Stimulated activated CD8-positive, alpha-beta memory T cell treated with anti-CD3 and anti-CD28 coated beads, Interleukin-4, amount 100 ng/mL, for 4 hours (primary cell): ENCODE measurements at places on chromosomes 11 and 22.

DNA sequence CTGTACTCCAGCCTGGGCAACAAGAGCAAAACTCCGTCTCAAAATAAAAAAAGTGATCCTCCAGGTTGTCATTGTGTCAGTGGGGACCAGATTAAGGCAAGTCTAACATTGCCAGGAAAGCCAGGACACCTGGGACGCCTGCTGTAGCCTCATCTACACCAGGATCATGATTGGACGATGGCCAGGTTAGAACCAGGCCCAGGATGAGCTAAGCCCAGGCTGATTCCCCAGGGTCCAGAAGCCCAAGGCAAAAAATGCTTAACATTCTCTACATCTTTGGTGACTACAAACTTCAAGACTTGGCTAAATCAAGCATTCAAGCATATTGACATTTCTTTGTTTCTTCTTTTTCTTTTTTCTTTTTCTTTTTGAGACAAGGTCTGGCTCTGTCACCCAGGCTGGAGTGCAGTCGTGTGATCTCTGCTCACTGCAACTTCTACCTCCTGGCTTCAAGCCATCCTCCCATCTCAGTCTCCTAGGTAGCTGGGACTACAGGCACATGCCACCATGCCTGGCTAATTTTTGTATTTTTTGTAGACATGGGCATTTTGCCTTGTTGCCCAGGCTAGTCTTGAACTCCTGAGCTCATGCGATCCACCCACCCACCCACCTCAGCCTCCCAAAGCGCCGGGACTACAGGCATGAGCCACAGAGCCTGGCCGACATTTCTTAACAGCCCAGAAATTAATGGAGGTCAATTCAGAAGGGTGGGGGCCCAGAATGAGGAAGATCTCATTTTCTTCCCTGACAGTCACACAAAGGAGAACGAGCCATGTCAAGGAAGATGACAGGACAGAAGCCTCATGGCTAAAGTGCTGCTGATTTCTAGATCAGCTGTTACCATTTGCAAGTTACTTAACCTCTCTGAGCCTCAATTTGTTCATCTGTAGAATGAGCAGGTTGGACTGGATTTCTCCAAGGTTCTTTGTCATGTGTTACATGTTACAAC, 12.5 kb upstream of the PTPRJ start:
- no peak for DNase-seq

DNA sequence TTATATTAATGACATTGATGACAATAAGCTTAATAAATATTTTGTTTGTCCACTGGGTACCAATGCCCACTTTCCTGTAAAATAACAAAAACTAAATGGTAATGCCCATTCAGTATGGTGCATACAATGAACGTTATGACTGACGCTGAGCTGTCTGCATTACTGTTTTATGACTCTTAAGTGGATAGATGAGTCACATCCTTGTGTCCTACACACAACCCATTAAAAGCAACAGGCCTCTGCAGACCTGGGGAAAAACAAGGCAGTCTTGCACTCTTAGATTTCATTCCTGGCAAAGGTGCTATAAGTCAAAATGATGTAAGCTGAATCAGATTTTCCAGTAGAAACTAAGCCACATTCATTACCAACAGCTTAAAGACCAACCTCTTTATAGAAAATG, 176.3 kb upstream of the TMEM45B start:
- DNase-seq = no peak

- DNase-seq = no peak
Observed at GRCh38 chr11:128048121-128048520, 539.2 kb downstream of the ETS1 start.

- no peak for DNase-seq
Observed at GRCh38 chr11:33366918-33367317, 109.7 kb downstream of the HIPK3 start.

- no peak for DNase-seq
Observed at GRCh38 chr22:30847583-30847982, 121.0 kb downstream of the MORC2 start.

DNA sequence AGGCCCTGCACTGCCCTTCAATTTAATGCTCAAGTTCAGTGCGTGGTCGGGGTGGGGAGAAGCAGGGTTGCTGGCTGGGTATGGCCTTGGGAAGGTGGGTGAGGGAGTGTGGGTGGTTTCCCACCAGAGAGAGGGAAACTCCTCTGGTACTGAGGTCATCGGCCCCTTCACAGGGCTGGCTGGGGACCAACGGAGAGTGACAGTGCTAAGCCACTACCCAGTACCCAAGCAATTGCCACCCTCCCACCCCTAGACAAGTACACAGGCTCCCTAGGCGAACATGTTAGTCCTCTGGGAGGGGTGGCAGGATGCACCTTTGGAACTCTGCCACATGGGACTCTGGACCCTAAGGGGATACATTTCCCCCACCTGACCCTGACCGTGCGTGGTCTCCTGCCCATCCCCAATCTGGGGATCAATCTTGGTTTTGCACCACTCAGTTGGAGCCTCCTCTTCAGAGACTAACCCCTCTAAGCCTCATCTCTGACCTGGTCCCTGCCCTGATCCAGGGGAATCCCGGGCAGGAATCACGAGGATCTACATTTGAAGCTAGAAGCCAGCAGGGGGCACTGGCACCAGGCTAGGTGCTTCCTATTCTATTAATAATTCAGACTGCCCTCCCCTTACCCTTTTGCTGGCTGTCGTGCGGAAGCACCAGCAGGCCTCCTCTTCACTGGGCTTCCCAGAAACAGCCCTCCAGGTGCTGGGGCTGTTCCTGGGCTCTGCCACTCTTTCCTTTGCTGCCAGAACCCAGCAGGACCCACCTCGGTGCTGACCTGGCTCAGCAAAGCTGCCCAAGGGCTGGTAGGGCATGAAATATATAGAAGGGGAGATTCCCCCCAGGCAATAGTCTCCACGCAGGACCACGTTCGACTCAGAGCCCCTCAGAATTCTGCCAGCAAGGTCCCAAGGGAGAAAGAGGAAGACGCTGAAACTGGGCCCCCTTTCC, 377.7 kb downstream of the TENM4 start:
- DNase-seq = no peak

DNA sequence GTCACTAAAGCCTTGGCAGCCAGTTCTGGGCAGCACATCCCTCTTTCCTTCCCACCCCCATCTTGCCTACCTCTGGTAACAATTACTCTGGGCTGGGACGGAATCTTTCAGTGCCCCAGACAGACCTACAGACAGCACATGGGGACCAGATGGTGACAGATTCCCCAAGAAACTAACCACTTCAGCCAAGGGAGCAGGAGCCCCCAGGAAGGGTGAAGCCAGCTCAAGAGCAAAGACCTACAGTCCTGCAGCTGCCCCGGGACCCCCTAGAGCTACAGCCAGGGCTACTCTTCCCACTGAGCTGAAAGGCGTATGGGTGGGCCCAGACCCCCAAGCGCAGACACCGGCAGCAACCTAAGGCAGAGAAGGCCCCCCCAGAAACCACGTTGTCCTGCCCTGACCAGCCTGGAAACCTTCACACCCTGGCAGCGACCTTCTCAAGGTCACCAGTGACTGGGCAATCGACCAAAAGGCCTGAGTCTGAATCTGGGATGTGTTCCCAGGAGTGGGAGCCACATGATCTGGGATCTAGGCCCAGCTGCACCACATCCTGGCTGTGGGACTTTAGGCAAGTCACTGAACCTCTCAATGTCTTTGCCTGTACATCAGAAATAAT, 65.8 kb downstream of the LRRC32 start:
- DNase-seq = no peak

DNA sequence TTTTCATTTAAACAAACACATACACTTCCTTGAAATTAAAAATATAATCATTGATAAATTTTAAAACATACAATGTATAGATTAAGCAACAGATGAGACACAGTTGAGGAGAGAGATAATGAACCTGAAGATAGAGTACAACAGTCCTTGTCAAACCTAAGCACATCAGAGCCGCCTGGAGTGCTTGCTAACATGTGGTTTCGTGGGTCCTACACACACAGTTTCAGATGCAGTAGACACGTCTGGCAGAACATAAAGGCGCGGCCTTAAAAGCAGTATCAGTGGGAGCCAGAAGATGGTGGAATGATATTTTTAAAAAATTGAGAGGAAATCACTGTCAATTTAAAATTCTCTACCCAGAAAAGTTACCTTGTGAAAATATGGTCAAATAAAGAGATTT, 134.4 kb downstream of the MPPED1 start:
- no peak for DNase-seq

DNA sequence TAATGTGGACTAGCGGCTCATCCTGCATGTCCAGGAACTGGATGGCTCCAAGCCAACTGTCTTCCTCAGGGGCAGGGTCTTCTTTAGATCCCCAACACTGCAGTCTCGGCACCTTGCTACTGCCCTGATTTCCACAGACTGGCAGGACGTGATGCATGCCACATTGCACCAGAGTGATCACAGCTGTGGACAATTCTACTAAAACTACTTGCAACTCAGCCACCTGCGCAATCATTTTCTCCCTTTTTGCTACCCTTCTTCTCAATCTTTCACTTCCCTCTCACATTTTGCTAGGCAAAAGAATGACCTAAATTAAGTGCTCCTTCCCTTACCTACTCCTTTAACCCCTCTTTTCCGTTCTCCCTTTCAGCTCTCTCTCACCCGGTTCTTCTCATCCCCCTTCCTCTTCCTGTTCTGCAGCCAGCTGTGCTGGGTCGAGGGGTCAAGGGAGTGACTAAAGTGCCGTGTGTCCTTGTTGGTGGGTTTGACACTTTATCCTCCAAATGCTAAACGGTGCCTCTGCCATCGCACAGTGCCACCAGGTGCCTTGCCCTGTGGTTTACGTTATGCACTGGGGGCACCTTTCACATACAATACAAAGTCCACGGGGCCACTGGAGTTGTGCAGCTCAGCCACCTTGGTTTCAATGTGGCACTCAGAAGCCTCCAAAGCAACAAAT, 11.5 kb upstream of the PEX26 start:
- DNase-seq = no peak

DNA sequence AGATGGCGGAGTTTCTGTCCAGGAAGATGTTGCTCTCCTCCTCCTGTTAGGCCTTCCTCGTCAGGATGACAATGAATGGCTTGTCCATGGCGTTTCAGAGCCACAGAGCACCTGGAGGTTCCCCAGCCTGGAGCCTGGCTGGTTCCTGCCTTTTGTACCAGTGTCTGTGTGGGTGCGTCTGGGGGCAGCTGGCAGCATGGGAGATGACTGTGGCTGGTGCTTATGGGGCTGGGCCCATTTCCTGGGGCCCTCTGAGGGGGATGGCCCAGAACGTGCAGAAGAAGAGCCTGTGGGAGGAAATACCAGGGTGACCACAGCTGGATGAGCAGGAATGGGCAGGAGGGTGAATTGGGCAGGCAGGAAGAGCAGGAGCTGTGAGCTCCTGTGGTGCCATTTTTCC, 6.7 kb downstream of the SLC37A2 start:
- DNase-seq = no peak

- DNase-seq = no peak
Observed at GRCh38 chr22:46348099-46348695, 12.7 kb downstream of the TRMU start.

DNA sequence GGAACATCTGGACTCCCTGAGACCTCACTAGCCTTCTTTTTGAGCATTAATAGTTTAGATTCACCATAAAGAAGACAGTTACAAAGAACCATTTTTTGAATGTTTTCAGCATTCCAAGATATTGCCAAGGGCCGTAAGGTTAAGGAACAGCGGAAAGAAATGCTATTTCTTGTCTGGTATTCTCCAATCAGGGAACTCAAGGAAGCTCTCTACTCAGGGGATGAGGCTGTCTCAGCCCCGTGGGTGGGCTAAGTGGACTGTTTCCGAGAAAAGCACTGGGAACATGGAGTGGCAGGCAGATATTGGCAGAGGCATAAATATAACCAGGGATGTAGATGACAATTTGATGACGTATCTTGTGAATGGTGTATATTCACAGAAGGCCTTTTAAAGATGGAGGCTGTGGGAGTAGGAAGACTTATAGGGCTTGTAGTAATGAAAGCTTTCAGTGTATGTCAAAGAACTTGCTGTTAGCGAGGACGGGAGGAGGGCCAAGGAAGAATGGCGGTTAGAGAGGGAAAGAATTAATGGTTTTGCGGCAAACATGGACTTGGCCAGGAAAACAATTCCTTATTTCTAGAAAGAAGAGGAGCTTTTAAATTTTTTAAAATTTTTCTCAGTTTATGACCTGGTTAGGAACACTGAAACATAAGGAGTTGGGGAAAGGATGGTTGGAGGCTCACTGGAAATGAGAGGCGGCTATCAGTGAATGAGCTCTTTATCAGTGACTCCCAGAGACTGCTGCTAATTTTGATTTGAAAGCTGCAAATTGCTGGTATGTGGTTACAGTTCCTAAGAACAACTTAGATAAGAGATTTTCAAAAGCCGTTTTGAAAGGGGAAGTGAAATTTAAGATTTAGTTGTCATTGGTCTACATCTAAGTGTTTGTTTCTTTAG, 64.6 kb downstream of the ST3GAL4 start:
- DNase-seq = no peak

DNA sequence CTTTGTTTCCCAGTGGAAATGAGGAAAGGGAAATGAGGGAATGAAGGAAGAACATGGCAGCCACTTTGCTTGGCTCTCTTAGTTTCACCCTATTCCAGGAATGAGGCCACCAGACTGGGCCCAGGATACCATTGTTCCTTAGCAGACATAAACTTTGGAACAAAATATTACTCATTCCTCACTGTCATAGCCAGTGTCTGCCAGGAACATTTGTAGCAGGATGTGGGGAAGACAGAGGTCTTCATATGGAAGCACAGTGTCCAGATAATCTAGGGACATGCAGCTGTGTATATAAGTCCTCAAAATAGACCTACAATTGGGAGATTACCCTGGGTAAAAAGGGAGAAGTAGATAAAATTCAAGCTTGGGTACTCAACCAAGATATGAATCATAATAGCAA, 15.2 kb upstream of the FUT4 start:
- no peak for DNase-seq

DNA sequence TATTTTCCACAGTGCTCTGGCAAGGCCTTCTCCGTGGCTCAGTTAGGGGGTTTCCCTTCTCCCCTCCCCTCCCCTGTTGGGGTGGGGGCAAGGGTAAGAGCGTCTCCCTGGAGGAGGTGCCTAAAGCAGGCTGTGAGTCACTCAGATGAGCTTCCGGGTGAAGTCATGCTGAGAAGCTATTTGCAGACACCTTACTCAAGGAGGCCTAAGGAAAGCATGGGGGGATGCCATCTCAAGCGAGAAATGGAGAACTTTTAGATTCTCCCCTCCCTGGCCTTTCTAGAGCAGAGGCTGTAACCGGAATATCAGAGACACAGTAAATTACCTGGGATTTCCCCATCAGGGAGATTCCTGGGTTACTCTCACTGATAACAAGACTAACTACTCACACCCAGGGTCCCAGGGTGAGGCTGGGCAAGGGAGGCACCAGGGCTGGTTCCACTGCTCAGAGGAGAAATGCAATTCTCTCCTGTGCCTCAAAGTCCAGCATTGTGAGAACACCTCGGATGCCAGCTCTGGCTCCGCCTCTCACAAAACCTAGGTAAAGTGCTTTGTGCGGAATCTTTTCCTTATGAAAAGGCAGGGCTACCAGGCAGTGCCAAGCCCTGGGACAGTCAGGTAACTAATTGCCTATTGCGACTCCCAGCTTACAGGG, 123.6 kb downstream of the ABTB2 start:
- peak; percentile 56 for DNase-seq
